ENCODE measurements at places on chromosomes 16 and 17.

DNA sequence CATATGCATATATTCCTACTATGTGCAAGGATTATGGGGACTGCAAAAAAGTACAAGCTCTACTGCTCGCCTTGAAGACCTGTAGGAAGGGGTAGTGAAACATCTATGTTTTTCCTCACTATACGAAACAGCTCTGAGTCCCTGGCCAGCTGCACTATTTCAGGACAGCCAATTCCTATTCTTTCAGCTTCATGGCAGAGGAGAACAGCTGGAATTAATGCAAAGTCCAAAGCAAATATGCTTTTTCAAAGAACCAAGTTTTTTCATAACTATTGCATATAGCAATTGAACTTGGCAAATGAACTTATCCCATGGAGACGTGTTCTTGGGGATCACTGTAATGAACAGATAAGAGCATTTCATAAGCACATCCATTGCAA is 122.3 kb downstream of the SPACA3 start:
- no peak for DNase-seq

DNA sequence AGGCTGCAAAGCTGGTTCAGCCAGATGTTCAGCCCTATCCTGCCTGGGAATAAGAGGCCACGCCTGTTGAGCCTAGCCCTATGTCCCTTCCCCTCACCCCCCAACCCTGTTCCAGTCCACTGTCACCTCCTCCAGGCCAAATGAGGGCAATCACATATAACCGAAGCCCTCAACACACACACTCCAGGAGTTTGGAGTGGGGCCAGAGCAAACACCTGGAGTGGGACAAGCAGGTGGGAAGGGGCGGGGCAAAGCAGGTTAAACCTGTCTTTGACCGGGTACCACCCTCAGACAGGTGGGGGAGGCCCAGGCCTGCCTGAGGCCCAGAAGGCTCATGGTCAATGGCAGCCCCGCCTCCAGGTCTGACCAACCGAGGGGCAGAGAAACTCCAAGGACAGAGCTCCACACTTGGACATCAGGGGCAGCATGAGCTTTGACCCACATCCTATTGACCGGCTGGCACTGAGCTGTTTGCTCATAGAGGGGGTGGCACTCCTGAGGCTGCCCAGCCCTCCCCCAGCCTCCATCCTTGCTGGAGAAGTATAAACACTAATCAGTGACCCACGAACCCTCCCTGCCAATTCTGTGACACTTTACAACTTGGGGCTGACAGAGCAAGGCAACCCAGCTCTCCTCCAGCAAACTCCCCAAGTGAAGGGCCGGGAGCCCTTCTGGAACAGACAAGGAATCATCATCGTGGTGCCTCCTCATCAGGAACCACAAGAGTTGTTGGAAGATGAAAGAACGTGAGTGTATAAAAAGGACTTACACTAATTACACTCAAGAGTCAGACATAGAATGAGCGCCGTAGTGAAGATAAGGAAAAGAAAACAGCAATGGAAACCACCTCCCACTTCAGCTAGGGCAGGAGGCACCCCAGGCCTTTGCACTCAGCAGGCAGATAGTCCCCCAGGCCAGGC is 1.5 kb downstream of the ESRP2 start:
- DNase-seq: no peak

DNA sequence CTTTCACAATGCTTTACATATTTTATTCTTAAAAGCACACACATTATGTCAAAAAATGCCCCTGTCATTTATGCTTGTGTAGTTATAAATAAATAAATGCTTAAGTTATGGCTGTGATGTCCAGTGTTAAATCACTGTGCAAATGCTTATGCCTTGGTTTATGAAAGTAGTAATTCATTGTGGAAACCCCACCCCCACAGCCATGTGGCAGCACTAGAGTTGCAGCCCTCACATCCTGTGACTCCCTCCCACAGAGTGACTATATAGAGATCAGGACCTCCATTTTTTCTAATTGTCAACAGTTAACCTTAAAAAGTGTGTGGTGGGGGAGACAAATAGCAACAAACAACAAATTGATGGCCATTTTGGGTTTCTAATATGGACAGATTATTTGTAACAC is 2.4 kb downstream of the SKAP1 start:
- DNase-seq: peak; percentile 77

DNA sequence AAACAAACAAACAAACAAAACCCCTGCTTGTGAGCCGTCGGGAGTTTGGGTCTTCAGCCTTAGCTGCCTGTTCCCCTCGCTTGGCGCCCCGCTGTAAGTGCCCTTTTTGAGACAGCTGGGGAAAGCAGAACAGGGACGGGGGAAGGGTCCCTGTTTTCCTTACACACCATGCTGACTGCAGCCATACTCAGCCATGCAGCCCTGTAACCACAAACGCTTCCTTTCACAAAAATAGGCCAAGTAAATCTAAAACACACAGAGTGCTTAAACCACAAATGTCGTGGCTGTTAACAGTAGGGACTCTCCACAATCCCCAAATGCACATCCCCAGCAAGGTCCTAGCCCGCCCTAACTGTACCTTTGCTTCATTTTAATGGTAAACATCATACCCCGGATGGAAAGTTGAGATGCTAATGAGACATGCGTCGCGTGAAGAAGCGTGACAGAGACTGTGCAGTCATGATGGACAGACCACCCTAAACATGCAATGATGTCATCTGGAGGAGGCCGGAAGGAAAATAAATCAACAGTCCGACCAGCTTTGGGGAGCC is 129.9 kb downstream of the MGAT5B start:
- DNase-seq: peak; percentile 81

DNA sequence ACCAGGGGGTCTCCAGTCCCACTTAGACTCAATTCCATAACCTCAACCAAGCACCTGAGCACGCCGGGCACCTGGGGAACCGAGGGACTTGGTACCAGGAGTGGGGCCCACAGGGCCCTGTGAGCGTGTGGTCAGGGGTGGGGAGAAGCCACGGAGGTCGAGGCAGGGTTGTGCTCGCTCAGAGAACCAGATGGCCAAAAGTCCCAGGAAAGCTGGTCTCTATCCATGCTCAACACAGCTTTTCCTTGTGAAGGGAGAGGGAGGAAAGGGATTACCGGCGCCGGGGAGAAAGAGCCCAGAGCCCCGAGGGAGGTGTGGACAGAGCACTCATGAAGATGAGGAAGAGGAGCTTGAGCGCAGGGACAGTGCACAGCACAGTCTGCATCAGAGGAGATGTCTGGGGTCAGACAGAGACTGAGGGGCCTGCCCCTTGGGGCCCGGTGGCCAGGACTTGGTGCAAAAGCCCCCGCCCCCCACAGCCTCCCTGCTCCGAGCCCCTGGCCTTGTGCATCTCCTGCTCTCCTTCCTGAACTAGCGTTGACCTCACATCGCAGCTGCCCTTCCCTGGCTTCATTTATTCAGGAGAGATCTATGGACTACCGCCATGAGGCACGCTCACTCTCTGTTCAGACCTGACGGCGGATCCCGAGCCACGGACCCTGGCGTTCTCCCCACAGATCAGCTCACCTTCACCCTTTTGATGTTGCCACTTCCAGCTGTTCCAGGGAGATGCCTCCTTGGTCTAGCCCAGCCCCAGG is 355.4 kb upstream of the TNRC6C start:
- DNase-seq: no peak

GRCh38 chr16:4293822-4294457 is 21.1 kb upstream of the TFAP4 start:
- DNase-seq: peak; percentile 23

- DNase-seq: no peak
Measured at GRCh38 chr17:58332778-58333735, 4.5 kb upstream of the TSPOAP1 start.

DNA sequence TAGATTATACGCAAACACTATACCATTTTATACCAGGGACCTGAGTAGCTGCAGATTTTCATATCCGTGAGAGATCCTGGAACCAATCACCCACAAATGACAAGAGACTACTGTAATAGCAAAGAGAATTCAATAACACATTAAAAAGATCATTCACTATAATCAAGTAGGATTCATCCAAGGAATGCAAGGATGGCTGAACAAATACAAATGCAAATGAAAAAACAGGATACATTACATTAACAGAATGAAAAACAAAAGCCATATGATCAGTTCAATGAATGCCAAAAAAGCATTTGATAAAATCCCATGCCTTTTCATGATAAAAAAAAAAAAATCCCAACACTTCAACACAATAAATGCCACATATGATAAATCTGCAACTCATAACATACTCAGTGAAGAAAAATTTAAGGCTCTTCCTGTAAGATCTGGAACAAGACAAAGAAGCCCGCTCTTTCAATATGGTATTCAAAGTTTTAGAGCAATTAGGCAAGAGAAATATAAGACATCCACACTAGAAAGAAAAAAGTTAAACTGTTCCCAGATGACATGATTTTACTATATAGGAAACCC is 29.0 kb downstream of the N4BP1 start:
- no peak for DNase-seq

- DNase-seq: no peak
Measured at GRCh38 chr16:12589676-12590075, 214.0 kb downstream of the CPPED1 start.

GRCh38 chr16:72282362-72282761 is 110.4 kb upstream of the PMFBP1 start:
- DNase-seq: no peak

- DNase-seq: peak; percentile 79
Measured at GRCh38 chr16:85245307-85246172, 133.3 kb upstream of the CIBAR2 start.

DNA sequence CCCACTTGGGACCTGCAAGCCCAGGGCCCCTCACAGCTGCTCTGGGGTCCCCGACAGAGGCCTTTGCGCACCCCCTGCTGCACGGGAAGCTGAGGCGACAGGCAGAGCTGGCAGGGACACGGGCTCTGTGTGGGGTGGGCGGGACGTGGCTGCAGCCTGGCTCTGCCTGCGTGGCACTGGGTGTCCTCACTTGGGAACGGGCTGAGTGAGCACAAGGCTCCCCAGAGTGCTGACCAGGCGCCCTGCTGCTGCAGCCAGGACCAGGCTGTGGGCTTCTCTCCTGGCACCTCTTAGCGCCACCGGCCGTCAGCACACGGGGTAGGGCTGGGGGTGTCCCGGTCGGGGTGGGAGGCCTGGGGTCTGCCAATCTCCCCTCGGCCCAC is 6.6 kb downstream of the C1QTNF8 start:
- DNase-seq: no peak

DNA sequence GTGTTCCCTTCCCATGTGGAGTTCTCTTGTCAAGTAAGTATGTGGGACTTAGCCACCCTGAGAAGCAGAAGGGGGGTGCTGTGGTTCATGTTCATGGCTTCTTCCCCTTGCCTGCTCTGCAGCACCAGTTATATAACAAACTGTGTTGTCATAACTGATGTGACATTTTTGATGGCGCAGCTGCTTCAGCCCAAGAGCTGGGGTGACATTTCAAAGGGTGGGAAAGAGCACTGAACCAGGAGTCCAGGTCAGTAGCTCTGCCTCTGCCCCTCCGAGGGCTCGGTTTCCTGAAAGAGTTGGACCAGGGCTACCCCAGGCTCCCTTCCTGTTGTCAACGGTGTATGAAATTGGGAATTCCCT is 7.4 kb downstream of the GNAO1 start:
- no peak for DNase-seq

DNA sequence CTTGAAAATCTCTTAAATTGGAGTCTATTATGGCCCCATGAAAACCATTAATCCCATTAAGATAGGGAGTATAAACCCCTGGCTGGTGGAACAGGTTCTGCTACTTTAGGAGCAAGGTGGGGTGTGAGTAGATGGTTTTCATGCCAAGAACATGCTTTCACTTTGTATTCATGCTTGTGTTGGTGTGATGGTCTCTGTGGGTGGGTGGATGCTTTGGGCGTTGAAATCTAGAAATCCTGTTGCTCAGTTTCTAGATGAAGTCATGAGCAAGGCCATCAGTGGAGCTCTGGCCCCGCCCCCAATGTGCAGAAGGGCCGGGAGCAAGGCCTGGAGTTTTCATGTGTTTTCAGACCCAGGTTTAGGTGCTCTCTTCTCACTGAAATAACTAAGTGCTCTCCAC is 20.1 kb downstream of the PLD6 start:
- peak; percentile 75 for DNase-seq

Measured in GM13976 (cell line).